ENCODE measurements at places on chromosomes 5 and 9.

DNA sequence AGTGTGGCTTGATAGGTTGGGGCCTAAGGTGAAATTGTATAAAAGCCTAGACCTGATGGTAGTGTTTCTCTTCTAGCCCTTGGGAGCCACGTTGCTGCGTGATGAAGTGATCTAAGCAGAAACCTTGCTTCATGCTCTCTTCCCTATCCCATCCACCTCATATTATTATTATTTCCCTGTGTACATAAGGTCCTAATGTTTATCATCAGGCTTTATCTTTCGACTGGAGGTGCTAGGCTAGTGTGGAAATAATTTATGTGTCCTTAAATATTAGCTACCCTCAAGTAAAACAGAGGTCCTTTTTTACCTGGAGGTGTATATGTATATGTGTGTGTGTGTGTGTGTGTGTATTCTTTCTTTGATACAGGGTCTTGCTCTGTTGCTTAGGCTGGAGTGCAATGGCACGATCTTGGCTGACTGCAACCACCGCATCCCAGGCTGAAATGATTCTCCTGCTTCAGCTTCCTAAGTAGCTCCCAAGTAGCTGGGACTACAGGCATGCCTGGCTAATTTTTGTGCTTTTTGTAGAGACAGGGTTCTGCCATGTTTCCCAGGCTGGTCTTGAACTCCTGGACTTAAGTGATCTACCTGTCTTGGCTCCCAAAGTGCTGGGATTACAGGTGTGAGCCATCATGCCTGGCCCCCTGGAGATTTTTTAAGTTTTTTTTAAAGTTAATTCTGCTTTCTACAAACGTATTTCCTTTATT, 3.7 kb downstream of the UGCG start:
- DNase-seq: no peak

DNA sequence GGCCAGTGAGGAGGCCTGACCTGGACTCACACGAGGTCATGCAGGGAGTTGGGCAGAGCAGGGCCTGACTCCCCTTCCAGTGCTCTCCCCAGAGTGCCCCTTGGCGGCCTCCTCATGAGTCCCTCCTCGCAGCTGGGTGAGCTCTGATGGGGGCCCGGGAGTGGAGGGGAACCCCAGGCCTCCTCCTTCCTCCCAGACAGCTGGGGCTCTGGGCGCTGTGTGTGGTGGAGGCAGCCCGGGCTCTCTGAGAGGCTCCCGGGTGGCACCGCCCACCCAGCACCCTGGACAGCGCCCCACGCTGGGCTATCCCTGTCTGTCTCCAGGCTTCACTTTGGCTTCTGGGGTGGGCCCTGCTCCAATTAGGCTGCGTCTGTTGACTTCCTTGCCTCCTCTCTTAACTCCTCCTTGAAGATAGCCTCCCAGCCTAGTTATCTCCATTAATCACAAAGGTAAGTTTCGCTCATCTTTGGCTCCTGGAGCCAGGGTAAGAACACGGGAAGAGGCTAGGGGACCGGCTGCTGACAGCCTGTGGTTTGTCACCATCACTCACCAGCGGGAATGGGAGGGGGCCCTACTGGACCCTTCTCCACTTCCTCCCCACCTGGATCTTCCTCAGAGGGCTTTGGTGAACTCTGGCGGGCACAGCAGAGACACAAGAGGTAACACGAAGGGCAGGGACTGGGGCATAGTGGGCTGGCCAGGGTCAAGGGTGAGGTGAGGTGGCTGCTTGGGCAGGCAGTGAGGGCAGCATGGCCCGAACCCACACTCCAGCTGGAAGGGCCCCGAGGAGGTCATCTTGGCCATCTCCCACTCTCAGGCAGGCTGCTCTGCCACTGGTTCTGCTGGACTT, 13.1 kb downstream of the PSD2 start:
- DNase-seq: no peak

GRCh38 chr9:115548609-115549260, 430.8 kb upstream of the TNC start:
- DNase-seq: no peak

DNA sequence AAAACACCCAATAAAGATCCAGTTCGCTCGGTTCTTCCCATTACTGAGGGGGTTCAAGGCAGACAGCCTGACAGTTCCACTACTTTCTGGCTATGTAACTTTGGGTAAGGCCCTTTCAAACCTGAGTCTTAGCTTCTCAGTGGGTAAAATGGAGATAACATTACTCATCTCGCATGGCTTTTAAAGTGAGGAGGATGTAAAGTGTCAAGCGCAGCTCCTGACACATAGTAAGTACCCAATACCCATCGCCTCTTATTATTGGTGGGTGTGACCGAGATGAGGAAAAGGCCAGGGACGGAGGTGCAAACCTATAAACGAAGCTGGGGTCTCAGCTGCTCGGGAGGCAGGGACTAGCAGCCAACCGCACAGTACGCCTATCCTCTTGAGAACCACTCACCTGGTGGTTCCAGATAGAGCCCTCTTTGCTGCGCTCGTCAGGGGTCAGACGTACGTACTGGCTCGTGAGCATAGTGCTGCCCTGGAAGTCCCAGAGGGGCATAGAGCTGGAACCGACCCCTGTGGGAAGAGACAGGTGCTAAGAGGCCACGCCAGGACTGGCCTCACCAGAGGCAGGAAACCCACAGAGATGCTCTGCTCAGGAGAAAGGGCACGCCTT, 584 bp downstream of the LMAN2 start:
- DNase-seq: no peak

GRCh38 chr9:111533099-111533790, 8.3 kb downstream of the ZNF483 start:
- DNase-seq: no peak

- no peak for DNase-seq
Measured at GRCh38 chr9:35335164-35335563, 154.7 kb upstream of the RUSC2 start.

GRCh38 chr9:13960011-13960765, 353.8 kb downstream of the NFIB start:
- no peak for DNase-seq

GRCh38 chr5:79975422-79975821, 15.6 kb downstream of the MTX3 start:
- no peak for DNase-seq

All from NCI-H187 (cell line).